ENCODE measurements at places on chromosomes 7 and 10.

GRCh38 chr7:51045319-51046102 lies 262.8 kb upstream of the GRB10 start:
- no peak for DNase-seq

GRCh38 chr7:141558544-141559183 lies 7.5 kb downstream of the AGK start:
- no peak for DNase-seq

- DNase-seq = no peak
Measured at GRCh38 chr7:125193263-125193662, 263.6 kb upstream of the POT1 start.

GRCh38 chr10:124705381-124705740 lies 38.8 kb downstream of the FAM53B start:
- DNase-seq = no peak

DNA sequence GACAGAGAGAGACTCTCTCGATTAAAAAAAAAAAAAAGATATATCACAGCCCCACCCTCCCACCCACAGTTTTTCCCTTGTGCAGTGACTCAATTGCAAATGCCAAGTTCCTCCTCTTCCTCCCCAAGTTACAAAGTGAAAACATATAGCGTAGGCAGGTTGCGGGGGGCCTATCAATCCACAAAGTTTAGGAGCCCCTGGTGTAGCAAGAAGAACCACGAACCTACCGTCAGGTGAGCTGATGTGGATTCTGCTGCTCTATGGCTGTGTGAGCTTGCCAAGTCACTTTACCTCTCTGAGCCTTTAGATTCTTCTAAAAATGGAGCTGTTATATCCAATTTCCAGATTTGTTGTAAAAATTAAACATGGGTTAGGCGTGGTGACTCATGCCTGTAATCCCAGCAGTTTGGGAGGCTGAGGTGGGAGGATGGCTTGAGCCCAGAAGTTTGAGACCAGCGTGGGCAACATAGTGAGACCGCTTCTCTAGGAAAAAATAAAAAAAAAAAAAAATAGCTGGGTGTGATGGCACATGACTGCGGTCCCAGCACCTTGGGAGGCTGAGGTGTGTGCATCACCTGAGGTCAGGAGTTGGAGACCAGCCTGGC lies 8.2 kb upstream of the RHBDD2 start:
- no peak for DNase-seq

DNA sequence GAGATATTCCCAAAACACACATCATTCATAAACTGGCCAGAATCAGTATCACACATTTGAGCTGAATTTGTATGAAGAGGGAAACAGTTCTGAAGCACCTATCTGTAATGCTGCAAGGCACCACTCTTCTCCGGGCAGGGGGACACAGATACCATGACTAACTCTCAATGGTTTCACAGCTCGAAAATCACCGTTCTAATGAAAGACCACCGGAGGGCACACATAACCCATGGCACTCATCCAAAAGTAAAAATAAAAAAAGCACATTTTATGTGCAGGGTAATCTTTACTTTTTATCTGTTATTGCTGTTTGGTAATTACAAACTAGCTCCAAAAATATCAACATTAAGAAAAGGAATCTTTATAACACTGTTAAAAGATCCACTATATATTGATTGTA lies 137.5 kb downstream of the PARD3 start:
- no peak for DNase-seq

GRCh38 chr7:356087-356486 lies 66.1 kb downstream of the FOXL3 start:
- no peak for DNase-seq

GRCh38 chr7:5309146-5309545 lies 26.4 kb downstream of the SLC29A4 start:
- no peak for DNase-seq

DNA sequence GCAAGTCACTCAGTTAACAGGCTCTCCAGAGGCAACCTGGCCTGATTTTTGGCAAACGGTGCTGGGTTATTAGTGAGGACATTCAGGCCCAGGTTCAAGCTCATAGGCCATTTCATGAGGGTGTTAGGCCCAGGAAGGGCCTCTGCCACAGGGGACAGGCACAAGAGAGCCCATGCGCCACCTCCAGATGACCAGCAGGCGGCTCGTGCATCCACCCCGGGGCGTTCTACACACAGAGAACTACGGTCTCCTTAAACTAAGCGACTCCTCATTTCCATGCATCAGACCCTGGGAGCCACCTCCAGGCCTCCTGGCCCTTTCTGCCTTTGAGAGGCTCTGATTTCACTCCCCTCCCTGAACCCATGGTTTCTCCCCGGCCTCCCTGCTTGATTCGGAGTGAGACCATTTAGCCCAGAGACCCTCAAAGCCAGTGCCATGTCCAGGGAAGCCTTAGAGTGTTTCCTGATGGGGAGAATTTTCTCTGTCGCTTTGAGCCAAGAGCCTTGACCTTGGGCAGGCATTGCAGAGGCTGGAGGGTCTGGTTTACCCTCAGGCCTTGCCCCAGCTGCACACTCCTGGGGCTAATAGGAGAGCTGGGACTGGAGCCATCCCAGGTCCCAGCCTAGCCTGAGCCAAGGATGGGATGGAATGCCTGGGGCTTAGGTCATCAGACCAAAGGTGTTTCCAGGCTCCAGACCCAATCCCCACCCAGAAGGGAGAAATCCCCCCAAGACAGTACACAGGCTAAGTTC lies 188.0 kb downstream of the GRID1 start:
- DNase-seq = no peak

DNA sequence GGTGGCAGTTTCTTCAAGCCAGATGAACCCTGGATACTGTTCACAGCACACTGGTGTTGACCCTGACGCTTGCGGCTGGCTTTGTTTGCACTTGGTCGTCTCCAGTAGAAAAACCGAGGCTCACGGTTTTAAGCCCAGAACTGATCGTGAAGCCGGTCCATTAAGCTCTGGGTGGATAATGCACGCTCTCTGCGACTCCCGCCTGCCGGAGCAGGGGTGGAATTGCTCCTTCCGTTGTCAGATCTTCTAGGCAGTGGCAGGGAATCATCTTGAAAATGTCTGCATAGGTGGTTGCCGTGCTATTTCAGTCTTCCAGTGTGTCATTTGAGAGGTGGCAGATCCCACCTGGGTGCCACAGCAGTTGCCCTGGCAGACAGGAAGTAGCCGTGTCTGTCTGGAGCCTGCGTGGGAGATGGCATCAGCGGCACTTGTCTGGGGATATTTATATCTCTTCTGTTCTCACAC lies 35.9 kb upstream of the AP5Z1 start:
- peak; percentile 18 for DNase-seq

DNA sequence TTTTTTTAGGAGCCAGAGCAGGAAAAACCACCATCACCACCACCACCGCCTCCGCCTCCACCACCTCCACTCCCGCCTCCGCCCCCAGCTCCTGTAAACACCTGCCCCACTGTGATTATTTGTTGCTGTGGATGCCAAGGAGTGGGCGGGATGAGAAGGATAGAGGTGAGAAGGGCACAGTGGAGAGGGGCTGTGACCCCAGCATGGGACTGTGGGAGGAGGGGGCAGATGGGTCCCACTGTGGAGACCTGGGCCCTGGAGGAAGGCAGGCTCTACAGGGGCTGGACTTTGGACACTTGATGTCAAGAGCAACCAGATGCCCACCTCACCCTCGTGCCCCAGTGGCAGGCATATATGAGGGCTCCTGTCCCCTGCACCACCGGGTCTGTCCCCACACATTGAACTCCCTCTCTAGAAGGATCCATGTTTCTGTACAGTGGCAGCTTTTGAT lies 24.7 kb downstream of the ANTXRL start:
- DNase-seq = no peak

- no peak for DNase-seq
Measured at GRCh38 chr10:76175533-76176165, 744.2 kb downstream of the LRMDA start.

DNA sequence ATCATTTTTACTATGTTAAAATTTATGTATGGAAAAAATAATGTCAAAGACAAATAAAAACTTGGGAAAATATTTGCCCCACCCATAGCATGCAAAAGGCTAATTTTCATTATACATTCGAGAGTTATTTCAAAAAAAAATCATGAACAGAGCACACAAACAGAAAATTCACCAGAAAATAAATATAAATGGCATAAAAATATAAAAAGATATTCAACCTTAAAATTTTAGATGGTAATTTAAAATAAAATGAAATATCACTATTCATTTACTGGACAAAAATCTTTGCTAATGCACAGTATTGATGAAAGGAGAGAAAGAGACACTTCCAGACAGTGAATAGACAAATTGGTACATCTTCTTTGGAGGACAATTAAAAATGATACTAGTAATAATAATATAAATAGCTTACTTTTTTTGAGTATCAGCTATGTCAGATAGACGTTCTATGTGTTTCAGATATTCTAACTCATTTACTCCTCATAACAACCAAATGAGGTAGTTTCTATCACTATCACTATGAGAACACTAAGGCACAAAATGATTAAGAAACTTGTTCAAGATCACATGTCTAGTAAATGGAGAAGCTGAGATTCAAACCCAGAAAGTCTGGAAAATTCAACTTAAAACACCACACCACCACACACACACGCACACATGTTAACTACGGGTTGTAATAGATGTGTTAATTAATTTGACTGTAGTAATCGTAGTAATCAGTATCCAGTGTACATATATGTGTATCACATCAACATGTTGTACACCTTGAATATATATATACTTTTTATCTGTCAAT lies 63.0 kb downstream of the CCDC71L start:
- DNase-seq = no peak

DNA sequence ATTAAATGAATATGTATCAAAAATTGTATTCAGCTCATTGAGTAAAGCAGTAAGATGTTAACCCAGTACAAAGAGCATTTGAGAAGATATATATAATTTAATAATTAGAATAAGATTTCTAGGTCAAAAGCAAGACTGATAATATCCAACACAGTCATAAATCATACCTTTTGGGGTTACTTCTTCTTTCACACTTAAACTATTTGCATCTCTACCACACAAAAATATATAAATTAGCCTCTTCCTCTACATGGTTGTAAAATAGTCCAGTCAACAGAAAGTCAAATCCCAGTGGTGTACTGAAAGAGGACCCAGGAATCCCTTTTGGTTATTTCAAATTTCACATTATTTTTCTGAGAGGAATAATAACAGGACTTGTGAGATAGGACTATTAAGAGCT lies 204.6 kb upstream of the INHBA start:
- DNase-seq = no peak

DNA sequence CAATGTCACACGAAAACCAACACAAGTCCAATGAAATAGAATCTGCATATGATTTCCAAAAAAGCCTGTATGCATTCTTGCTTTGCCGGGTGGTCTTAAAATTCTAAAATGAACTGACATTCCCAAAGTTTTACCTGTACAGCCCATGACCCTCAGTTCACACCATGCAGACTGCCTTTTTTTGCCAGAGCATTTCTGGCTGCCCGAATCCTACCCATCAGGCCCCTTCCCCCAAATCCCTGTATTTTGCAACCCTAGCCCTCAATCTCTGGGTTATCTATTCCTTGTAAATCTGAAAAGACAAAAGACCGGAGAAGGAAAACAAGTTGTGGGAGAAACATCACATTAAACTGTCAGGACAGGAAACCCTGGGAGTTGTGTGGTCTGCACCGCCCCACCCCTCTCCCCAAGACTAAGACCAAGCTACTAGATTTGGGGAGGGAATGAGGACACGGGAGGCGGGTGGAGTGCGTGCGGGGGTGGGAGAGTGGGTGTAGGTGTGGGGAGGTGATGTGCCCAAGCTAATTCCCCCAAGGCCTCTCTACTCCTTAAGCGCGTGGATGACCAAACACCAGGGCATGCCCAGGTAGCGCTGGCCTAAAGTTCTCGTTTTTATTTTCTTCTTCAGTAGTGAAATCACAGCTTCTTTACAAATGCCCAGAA lies 1.4 kb downstream of the JCAD start:
- no peak for DNase-seq

DNA sequence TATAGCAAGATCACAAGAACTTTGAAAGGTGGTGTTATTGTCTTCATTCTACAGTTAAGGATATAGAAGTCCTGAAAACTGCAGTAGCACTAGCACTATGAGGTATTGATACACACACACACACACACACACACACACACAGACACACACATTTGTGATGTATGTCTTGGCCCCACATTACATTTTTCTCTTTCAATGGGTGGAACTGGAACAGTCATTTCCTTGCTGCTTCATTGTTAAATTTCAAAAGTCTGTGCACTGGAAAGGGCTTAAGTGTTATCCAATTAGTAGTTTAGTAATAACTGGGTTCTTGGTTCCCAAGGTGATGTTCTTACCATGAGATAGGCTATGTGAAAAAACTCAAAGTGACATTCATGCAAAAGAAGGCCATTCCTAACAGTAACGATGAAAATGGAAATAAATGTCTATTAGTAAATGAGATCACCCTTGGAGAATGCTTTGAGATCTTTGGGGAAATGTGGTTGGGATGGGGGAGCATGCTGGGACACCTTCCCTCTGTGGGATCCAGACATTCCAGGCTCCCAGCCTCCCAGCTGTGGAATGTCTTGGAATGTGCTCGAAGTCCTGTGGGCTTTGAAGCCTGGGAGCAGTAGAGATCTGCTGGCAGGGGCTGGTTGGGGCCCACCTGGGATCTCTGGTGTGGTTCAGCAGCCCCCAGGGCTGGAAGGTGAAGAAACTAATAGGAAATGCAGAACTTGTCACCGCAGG lies 37.4 kb upstream of the CALD1 start:
- no peak for DNase-seq

GRCh38 chr7:129375141-129375938 lies 58.9 kb upstream of the STRIP2 start:
- no peak for DNase-seq

- no peak for DNase-seq
Measured at GRCh38 chr7:95101422-95101821, 194.0 kb downstream of the PPP1R9A start.

- DNase-seq = no peak
Measured at GRCh38 chr7:77199013-77199966, at the start of gene FGL2. TSS of gene FGL2 (minus strand) at chr7:77199819. CDS start at chr7:77199793, 26 bp downstream.

DNA sequence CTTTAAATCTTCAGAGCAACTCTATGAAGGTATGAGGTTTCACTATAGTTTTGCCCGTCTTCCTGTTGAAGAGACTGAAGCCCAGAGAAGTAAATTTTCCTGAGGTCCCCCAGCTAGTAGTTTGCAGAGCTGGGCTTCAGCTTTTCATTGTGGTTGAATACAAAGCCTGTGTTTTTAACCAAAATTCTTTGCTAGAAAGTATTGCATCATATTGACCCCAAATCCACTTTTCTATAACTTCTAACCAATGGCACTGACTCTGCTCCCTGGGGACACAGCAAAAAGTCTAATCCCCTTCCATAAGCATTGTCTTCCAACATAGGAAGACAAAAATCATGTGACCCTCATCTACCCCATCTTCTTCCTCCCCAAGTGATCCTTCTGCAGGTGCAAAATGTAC lies 93.0 kb downstream of the KCNMA1 start:
- no peak for DNase-seq

GRCh38 chr7:26413007-26413691 lies 121.5 kb downstream of the SNX10 start:
- DNase-seq = no peak

GRCh38 chr10:107280293-107280692 lies 115.8 kb upstream of the SORCS1 start:
- no peak for DNase-seq

DNA sequence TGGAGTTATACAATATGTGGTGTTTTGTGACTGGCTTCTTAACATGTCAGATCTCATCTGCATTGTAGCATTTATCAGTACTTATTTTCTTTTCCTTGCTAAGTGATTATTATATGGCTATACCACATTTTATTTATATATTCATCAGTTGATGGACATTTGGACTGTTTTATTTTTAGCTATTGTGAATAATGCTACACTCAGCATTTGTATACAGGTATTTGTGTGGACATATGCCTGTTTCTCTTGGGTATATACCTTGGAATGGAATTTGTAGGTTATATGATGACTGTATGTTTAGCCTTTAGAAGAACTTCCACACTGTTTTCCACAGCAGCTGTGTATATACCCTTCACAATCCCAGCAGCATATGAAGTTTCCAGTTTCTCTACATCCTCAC lies 86.5 kb downstream of the GSDME start:
- no peak for DNase-seq

Data from stimulated activated CD4-positive, alpha-beta T cell treated with anti-CD3 and anti-CD28 coated beads, TNF-alpha, amount 100 ng/mL, for 1 hour (primary cell).